ENCODE measurements at places on chromosomes 2 and 18.

DNA sequence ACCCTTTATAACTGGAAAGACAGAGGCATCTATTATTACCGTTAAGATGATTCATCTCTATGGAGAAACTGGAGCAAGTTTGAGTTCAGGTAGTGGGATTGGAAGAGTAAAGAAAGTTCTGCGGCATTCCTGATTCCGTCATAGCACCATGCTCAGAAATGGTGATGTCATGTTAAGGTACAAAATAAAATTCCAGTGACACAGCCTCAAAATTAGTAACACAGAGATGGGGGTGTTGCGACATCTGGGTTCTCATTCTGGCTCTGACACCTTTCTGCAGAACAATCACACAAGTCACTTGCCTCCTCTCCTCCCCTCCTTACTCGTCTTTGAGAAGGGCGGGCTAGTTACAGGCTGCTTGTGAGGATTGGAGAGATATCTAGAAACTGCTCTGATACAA is 105.7 kb downstream of the DPP10 start:
- no peak for DNase-seq

- no peak for DNase-seq
These were observed 111.3 kb upstream of the MCFD2 start for GRCh38 chr2:47026748-47027534.

DNA sequence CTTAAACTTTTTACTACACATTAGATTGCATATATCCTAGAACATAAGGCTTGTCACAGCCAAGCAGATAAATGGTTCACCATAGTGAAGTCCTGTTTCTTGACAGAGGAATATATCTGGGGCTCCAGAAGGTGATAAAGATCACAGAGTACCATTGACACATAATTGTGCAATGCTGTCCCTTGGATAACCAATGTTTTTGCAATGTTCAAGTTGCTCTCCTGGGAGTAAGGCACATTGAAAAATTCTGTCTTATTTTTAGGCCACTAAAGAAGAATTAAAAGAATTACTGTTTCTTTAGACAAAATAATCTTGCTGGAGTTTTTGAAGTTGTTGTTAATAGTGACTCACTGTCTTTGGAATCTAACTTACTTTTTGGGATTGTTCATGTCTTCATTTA is 1132.8 kb downstream of the LRP1B start:
- DNase-seq = no peak

DNA sequence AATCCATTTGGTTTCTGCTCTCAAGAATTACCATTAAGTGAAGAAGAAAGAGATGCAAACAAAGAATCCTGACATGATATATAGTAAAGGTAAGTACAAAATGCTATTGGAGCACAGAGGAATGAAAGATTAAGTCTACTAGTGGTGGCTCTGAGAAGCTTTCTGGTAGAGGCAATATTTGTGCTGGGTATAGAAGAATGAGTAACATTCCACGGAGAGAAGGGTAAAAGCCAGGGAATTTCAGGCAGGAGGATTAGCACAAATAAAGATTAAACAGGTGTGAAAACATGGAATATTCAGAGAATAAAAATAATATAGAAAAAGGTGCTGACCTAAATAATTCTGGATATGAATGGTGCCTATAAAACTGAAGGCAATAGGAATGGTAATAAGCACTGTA is 31.8 kb downstream of the METTL8 start:
- no peak for DNase-seq

DNA sequence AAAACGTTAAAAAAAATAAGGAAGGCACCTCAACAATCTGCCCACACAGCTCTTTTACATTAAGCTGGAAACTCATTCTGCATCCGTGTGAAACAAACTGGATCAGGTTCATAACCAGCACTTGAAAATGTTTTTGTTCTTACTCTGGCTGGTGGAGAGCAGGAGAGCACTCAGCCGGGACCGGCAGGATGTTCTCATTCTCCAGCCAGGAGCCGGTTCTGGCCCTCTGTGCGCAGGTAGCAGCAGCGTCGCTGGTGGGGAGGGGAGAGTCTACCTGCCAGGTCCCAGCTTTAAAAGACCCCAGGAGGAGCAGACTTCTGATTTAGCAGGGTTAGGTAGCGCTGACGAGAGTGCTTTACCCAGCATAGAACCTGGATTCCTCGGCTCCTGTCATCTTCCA is 834.9 kb upstream of the SALL3 start:
- no peak for DNase-seq

GRCh38 chr2:215548714-215549113 is 112.8 kb upstream of the FN1 start:
- no peak for DNase-seq

GRCh38 chr2:141728886-141729285 is 401.9 kb downstream of the LRP1B start:
- DNase-seq = no peak

DNA sequence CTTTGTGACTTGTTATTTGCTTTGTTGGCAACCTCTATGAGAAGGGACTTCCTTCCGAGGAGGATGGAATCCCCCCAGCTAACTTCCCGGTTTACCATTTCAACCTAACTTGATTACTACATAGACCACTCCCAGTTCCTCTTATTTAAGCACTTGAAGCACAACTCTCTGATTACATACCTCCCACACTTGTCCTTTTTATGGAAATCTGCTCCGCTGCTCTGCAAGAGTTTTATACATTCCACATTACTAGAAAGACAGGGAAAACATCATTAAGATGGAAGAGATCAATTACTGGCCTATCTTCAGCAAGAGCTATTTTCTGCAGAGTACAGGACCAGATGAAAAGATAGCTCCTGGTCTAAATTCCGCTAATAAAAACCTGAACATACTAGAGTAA is 160.0 kb upstream of the PGAP1 start:
- no peak for DNase-seq

DNA sequence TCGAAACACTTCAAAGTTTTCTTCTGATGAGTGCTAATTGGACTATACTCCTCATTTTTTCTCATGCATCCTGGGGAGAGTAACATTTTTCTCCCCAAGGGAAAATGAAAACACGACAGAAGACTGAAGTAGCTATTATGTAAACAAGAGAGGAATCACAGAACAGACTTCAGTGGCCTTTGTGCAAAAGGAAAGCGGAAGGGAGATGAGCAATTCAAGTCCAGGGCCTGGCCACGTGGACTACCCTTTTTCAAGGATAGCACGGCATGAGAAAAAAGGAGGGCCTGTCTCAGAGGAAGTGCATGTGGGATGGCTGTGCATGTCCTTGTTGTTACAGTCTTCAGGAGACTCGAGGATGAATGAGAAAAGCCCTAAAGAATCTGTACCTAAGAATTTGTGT is 43.8 kb upstream of the KCNE4 start:
- no peak for DNase-seq

GRCh38 chr2:126227250-126227649 is 428.7 kb upstream of the GYPC start:
- DNase-seq = no peak

DNA sequence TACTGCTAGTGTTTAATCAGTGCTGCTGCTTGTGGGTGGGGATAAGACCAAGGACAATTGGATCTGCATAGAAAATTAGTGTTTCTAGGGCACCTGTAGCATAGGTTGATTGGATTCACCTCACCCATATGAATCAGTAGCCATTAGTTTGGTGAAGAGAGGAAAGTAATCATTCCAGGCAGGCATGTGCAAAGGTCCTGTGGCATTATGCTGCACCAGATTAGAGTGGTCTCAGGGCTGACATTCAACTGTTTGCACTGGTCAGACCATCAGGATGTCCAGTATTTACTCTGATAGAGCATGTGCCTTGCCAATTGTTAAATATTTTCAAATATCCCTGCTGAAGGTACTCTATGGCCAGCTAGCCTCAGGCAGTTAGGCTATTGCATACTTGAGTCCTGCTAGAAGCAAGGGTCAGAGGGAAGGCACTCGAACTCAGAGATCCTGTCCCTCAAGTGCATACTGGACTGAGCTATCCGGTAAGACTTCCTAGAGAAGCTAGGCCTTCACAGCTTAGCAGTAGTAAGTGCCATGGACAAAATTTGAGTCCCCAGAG is 64.7 kb downstream of the SKA1 start:
- no peak for DNase-seq

DNA sequence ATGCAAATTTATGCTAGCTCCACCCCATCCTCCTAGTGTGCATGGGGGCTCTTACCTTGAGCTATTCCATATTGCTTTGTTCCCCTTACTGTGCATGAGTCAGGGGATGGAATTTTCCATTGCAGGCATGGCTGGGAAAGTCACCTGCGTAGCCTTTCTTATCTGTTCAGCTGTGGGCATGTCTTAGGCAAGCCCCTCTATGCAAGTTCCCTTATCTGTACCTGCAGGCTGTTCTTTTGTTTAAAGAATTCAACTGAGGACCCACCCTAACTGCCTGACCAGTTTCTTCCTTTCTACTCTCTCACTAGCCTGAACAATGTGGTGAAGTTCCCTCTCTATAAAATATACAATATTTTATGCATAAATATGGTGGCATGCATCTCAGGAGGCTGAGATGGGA is 54.2 kb upstream of the CDCA7 start:
- no peak for DNase-seq

- DNase-seq = no peak
These were observed 178.5 kb downstream of the THADA start for GRCh38 chr2:43417300-43417699.

DNA sequence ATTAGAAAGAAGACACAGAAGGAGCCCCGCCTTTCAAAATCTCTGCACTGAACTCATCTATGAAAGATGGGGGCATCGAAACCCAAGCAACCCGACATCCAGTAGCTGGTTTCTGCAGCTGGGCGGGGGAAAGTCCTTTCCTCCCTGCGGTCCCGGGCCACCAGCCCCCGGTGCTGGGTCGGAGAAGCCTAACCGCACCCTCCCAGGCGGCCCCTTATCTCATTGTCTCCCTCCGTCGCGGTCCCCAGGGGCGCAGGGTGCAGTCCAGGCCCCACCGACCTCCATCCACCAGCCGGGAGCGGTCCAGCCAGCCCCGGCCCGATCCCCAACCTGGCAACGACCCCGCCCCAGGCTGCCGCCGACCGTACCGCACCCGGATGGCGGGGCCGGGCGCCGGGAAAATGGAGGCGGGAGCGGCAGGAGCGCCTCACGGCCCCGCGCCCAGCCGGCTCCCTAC is 452 bp downstream of the RAPH1 start:
- DNase-seq = no peak
